ENCODE measurements at places on chromosomes 16 and 17.

- no peak for DNase-seq
Observed at GRCh38 chr16:17134586-17134985, 336.2 kb downstream of the XYLT1 start.

DNA sequence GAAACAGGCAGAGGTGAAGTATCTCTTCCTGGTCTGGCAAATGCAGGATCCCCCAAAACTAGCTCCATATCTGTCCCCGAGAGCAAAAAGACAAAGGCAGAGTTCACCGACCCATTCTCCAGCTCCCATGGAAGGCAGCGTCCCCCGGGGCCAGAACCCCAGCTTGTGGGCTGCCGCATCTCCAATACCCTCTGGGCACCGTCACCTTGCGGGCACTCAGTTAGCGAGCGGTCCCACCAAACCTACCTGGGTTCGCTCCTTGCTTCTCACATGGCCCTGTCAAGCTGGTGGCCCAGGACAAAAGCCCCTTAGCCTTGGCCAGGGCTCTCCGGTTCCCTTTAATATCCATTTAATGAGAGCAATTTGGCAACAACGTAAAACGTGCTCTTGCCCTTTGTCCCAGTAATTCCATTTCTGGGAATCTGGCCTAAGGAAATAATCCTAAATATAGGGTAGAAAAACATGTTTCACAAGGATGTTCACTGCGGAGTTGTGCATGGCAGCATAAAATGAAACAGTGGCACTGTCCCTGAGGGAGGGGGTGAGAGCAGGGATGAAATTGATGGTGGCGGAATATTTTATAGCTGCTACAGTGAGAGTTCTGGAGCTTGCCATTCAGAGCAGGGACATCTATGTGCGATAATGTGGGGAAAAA is 157.1 kb downstream of the CMIP start:
- peak; percentile 61 for DNase-seq

DNA sequence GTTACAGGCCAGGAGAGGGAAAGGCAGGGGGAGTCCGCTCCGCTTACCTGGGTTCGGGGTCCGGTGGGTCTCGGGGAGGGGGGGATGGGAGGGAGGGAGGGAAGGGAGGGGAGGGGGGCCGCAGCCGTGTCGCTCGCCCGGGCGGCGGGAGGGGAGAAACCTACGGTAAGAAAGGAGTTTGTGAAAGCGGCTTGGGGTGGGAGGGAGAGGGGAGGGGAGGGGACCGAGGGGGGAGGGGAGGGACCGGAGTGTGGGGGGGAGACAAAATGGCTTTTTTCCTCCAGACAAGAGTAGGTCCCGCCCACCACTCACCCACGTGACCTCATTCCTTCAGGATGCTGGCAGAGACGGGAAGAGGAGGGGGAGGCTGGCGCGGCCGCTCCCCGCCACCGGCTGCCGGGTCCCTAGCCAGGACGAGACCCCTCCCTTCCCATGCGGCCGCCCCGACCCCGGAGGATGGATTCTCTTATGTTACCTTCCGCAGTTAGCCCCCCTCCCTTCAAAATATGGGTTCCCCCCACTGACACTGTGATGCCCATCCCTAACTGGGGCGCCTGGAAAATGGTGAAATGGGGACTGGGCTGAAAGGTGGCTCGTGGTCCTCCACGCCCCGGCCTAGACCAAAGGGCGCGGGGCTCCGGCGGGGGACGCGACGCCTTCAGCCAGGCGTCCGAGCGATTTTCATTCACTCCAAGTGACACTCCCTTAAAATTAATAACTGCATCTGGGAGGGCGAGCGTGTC is at the start of gene PCGF2:
Gene PCGF2 (minus strand): TSS at position 188 of the 743 bp plus-strand sequence. CDS start 7,934 bp downstream, outside the sequence.
- DNase-seq: peak; percentile 84

- DNase-seq: peak; percentile 98
Observed at GRCh38 chr16:48123104-48123788, 32.5 kb downstream of the ABCC12 start.

DNA sequence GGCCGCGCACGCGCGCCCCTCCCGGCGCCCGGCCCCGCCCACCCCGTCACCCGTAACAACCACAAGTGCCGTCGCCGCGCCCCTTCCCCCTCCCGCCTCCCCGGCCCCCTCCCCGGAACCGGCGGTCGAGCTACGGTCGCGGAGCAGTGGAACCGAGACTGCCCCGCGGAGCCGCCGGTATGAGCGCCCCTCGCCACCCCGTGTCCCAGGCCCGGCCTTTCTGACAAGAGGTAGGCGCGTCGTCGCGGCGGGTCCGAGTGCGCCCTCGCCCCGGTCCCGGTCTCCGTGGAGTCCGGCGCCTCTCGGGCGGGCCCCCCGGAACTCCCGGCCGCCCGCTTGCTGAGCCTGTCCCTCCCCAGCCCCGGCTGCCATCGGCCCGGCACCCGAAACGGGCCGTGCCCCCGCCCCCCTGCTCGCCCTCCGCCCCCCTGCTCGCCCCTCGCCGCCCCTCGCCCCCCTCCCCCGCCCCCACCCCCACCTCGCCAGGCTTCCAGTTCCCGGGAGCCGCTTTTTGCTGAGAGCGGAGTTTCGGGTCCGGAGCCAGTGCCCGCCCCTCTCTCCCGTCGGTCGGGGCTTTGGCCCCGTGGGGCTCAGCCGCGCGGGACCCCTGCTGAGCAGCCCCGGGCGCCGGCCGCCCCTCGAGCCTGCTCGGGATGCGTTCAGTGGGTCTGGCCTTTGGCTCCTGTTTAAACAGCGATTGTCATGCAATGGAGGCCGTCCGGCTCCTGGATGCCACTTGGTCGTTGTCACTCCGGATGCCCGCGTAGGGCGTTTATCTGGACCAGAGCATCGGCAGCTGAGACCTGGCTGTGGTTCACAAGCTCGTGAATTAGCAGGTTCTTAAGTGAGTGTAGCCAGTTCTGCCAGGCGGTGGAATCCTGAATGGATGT is at the start of gene SEC14L1:
Gene SEC14L1 (plus strand): TSS at position 92 of the 890 bp plus-strand sequence. CDS start 2,628 bp downstream, outside the sequence.
- DNase-seq: peak; percentile 39

- DNase-seq: no peak
Observed at GRCh38 chr17:13200671-13201070, 182.8 kb upstream of the ELAC2 start.

DNA sequence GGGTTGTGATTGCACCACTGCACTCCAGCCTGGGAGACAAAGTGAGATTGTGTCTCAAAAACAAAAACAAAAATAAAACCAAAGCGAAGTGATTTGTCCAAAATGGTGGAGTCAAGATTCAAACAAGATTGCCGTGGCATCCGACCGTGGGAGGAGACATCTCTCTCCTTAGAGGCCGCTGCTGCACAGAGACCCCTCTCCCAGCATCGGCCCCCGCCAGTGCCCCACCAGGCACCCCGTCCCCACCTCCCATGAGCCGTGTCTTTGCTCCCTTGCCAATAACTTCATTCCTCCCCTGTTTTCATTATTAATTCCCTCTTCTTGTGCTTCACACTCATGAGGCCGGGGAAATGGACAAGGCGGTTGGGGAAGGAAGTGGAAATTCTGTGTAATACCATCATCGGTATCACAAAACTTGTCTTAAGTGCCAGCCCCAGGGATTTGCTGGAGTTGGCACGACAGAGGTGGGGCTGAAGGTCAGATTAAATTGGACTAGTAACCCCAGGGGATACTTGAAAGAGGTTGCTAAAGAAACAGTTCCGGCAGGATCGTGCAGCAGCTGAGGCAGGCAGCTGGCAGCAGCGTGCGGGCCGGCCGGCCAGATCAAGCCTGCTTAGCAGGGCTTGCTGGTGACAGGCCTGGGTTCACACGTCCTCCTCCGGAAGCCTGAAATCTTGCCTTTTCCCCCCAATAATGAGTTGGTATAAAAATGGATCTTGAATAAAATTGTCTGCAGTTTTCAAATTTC is 66.8 kb downstream of the RTN4RL1 start:
- no peak for DNase-seq

DNA sequence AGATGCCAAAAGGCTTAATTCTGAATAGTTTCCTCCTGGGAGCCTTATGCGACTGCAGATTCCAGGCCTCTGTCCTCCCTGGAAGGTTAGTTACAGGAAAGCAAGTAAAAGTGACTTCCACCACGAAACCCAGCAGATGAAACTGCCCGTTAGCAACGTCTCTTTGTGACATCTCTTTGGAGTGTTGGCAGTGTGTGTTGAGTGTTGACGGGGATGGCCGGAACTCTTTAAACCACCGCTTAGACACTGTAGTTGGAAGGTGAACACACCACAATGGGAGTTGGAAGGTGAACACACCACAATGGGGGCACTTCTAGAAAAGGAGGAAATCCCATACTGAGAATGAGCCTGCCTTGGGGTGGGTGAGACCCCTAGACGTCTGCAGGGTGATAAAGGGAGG is 858 bp downstream of the SKAP1 start:
- no peak for DNase-seq

GRCh38 chr16:13312063-13312462 is 410.7 kb downstream of the SHISA9 start:
- DNase-seq: no peak

- DNase-seq: no peak
Observed at GRCh38 chr17:21214777-21215541, 998 bp upstream of the TMEM11 start.

GRCh38 chr16:83348991-83349390 is 458.8 kb upstream of the HSBP1 start:
- DNase-seq: no peak

GRCh38 chr17:70604854-70605253 is 435.5 kb downstream of the KCNJ2 start:
- no peak for DNase-seq
